ENCODE measurements at places on chromosomes 7 and 10.

DNA sequence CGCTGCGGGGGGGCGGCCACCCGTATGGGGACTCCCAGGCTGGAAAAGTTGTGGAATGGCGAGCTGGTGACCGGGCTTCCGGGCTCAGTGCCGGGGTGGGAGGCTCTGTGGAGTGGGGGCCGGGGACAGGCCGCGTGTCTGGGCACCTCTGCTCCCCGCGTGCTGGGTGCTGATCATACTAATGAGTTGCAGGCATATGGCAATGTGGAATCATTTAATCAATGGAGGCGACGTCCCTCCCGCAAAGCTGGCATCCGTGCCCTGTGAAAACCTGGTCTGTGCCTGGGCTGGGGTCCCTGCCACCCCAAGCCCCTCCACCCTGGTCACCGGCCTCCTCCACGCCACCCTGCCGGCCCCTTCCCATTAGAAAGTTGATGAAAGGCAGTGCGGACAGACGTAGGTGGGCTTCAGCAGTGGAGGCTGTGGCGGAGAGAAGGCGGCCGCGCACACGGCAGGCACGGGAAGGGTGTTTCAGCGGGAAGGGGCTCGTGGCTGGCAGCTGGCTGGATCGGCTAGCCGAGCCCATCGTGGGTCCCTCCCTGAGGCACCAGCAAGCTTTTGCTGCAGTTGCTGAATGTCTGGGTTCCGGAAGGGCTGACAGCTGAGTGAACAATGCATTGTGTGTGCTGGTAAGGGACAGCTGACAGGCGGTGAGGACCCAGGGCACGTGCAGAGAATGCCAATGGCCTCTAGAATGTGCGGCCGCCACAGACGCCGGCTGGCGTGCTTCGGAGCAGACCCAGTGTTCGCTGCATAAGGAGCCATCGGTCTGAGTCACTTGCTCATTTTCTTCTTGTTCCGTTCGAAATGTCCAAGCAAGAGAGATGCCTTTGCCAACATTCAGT, 1.5 kb downstream of the ADGRA1 start:
- no peak for DNase-seq

GRCh38 chr10:87961314-87961713, 97.9 kb downstream of the PTEN start:
- peak; percentile 54 for DNase-seq

DNA sequence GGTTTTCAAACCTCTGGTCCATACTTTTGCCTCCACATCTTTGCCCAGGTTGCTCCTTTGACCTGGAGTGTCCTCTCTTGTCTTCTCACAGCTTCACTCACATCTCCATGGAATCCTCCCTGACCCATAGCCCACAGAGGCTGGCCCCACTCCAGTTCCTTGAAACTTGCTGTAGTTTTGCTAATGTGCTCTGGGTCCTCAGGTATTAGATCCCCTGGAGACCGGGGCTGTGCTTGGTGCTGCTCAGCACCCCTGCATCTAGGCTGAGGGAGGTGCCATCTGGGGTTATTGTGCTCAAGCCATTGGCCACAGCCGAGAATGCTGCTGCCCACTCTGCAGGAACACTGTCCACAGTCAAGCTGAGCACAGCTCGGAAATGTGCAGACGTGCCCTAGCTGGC, 16.5 kb downstream of the KNDC1 start:
- DNase-seq = no peak

DNA sequence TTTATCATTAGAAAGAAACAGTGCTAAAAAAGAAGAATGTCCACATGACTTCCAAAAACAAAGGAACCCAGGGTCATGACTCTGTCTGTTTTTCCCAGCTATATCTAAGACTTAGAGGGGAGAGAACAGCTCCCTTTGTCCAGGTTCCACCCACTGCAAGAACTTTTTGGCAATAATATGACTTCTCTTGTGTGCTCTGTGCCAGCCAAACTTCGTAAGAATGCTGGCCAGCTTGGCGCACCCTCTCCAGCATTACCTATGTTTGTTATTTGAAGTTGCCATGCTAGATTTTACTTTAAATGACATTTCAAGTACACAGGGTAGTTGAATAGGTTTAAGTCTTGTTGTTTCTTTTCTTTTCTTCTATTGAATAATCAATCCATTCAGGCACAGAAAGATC, 371.4 kb downstream of the KCNMA1 start:
- no peak for DNase-seq

DNA sequence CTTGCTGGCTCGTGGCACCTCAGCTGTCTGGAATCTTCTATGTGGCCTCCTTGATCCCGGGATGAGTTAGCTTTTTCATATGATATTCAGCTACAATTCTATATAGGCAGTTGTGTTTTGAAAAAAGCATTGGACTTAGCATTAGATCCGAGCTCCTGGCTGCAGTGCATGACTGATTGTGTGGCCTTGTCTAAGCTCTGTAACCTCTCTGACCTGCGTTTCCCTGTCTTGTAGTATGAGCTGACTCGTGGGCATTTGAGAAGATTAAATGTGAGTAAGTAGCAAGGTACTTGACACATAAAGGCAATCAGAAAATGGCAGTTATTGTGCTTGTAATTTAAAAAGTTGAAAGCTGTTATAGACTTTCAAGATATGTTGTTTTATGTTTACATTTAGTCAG, 85.9 kb downstream of the CCNY start:
- no peak for DNase-seq

DNA sequence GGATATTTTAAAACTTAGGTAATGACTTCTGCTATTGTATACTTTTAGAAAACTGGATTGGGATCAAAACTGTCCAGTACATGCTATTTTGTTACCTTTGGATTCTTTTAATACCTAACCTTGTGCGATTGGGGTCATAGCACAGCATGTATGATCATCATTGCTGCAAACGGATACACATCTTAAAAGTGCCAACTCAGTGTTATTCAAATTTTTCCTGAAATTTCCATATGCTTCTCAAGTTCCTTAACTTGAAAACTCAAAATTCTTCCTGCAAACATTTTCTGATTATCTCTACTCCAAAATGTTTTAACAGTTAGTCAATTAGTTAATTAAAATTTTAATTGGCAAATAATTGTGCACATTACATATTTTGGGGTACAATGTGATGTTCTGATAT, 147.5 kb downstream of the PCDH15 start:
- DNase-seq = no peak

DNA sequence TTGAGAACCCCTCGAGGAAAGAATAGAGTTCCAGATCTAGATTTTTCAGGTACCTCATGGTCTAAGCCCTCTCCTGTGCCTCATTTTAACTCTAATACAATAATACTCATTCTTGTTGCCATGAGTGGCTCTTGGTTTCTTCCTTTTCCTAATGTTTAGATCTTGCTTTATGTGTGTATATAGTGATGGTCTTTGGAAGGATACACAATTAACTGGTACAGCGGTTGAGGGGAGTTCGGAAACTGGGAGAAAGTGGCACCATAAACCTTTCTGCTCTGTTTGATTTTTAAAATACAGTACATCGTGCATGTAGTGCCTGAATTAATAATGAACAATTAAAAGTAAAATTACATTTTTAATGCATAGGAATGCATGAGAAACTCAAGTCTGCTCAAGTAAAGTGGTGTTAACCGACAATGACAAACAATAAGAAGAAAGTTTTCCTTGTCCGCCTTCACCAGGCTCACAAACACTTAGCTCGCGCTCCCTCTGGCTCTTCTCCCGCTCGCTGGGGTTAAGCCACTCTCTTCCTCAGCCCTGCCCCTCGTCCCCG, 386 bp upstream of the EIF4EBP2 start:
- DNase-seq = no peak
